Glutamatergic neuron (in vitro differentiated cells): ENCODE measurements at places on chromosomes 6 and 20.
A peak's percentile ranks its signal among the peaks of the same experiment; 100 is the strongest.

DNA sequence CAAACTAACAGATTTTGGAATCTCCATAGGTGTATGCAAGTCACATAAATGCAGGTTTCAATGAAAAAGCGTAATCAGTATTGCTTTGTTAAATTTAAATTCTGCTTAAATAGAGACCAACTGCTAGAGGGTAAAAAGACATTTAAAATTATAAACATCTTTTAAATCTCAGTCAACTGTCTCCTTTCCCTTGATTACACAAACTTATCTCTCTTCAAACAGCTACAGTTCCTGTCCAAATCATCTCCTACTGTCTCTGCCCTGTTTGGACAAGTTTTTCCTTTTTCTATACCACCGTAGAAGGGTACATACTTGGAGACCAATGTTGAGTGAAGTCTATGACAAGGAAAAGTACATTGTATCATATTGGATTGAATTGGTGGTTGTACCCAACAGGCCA is 43.5 kb downstream of the AGPAT4 start:
- DNase-seq, result no peak

GRCh38 chr6:71965404-71965803 is 79.1 kb downstream of the RIMS1 start:
- DNase-seq, result peak; percentile 83

- no peak for DNase-seq
Observed at GRCh38 chr20:44850272-44850671, 35.2 kb upstream of the YWHAB start.

GRCh38 chr6:2881423-2881822 is 21.7 kb downstream of the SERPINB9 start:
- DNase-seq, result no peak

GRCh38 chr6:68031054-68031453 is 604.0 kb upstream of the ADGRB3 start:
- DNase-seq, result no peak

DNA sequence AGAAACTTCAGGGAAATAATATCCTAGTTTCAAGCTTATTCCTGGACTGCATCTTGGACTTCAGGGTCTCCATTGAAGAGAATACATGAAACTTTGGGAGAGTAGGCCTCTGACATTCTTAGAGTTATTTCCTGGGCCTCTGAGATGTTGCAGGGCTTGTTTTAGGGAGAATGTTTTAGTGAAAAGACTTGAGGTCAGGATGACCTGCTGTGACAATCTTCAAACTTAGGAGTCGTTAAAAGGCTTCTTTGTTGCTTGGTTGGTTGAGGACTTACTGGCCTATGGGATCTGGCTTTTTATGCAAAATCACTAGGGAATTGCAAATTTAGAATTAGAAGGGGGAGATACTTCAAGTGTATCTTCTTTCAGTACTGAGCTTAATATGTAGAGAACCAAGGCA is 613.2 kb upstream of the FLRT3 start:
- DNase-seq, result no peak

DNA sequence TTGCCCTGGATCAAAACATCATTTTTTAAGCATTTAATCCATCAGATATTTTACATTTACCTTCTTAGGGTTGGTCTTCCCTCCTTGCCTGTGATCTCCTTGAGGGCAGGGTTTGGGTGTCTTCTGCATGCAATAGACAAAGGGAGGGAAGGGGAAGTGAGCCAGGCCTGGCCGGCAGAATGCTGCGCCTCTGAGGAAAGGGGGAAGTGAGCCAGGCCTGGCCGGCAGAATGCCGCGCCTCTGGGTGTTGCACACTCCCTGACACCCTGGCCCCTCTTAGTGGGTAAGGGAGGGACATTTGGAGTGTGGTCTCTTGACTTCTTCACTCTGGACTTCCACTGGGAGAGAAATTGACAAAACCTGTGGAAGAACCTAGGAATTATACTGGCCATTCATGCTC is 12.4 kb downstream of the PSMF1 start:
- no peak for DNase-seq

GRCh38 chr6:14766391-14766994 is 479.4 kb upstream of the JARID2 start:
- no peak for DNase-seq

DNA sequence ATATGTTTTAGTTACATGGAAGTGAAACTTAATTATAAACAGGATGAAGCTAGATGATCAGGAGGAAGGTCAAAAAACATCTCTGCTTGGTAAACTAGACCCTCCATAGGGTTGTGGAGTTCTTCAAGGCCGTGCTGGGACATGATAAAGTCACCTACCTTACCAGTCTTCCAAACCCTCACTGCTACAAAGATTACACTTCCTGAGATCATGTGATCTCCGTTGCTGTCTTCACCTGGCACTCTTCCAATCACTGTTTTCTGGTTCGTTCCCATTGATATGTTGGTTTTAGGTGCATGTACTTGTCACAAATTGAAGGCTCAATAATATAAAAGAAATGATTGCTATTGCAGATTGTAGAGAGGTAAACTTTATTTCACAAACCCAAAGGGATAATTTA is 161.5 kb upstream of the MAN1A1 start:
- DNase-seq, result no peak
